ENCODE measurements at places on chromosomes 6 and 20.
A peak's percentile ranks its signal among the peaks of the same experiment; 100 is the strongest.

GRCh38 chr6:107642095-107642860 is 152.4 kb downstream of the SOBP start:
- no peak for DNase-seq

DNA sequence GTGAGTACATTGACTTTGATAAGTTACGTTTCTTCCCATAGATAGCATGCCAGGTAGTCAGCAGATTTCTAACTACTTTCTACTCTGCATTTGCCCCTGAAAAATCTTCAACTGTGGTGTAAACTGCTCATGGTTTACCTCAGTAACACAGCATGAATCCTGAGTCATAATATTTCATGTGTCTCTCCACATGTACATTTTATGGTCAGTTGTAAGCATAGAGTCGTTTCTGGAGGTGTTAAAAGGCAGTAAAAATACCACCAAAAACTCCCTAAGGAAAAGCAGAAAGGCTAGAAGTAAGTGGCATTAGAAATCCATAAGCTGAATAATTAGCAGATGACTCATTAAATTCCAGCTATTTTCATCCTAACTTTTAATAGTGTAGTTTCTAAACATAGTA is 4.1 kb upstream of the GPR63 start:
- DNase-seq, result no peak

DNA sequence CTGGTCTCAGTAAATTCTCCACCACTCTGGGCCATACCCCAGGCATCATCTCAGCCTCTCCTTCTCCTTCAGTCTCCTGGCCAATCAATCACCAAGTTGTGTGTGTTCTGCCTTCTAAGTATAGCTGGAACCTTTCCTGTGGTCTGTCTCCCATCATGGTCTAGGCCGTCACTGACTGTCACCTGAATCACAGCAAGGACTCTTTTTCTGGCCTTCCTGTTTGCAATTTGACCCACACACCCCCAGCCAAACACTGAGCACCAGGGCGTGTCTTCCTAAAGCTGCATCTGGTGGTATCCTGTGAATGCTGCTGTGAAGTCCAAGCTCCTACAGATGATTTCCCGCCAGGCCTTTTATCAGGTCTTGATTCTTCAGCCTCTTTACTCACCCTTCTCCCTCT is 52.6 kb upstream of the PRELID3B start:
- DNase-seq, result no peak

DNA sequence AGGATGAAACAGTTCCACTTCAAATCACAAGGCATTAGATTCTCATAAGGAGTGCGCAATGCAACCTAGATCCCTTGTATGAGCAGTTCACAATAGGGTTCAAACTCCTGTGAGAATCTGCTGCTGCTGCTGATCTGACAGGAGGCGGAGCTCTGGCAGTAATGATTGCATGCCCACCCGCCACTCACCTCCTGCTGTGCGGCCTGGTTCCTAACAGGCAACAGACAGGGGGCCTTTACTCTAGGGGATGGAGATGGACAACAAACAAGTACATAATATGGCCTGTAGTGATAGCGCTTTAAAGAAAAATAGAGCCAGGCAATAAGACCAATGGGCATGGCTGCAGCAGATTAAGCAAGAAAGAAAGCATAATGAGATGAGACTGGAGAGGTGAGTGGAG is 2.7 kb upstream of the TBC1D22B start:
- DNase-seq, result no peak

DNA sequence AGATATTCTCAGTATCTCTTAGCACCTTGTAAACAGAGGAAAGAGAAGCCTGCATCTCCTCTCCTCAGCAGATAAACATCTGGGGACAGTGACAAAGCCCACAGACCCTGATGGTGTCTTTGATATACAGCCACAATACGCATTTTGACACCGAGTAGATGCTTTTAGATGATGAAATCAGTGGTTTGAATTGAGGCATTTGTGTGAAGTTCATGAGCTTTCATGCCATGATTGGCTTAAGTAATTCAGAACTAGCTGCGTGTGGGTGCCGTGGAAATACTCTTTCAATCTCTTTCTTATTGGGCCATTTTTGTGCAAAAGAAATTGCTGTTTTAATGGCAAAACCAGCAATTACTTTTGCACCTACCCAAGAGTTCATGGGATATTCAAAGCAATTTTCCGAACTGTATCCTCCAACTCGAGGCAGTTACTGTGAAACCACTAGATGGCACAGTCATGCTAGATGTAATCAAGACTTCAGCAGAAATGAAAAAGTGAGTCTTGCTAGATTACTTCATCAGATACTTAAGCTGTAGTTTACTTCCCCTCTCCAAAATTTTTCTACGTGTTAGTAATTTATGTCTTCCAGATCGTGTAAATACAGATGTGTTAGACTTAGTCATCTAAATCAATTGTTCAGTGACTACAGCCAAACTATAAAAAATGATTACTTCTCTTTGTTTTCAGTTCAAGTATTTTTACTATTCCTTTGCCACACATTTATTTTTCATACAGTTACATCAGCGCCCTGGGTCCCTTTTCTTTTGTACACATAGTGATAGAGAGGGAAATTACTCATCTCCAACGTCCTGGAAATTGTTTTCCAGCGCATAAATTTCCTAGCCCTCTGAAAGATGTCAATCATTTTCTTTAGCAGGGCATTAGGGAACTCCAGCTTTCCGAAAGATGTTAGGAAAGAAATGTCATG is 49.4 kb downstream of the IYD start:
- DNase-seq, result peak; percentile 14

DNA sequence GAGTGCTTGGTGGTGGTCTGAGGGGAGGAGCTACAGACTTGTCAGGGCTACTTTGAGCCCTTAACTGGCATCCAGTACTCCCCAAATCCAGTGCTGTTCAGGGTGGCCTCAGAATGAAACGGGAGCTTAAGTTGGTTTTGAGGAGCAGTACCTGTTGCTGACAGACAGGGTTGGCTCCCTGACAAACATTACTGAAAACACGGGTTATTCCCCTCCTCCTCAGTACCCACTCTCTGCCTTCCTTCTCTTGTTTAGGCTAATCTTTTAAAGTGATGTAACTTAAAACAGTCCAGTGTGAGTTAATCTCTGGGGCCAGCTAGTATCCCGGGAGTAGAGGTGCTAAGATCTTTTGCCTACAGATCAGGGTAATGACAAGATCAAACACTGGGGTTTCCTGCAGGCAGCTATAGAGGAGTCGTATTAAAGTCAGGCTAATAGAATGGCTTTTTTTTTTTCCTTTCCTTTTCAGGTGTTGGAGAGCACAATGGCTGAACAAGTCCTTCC is 3.7 kb downstream of the TNFAIP3 start:
- no peak for DNase-seq

- DNase-seq, result no peak
Observed at GRCh38 chr6:44080561-44081521, 46.4 kb downstream of the MRPL14 start.
